ENCODE measurements at places on chromosomes 13 and 19.

- DNase-seq, result no peak
Observed at GRCh38 chr19:47650700-47651099, 41.8 kb downstream of the BICRA start.

GRCh38 chr19:15556634-15557181 lies 48.4 kb downstream of the CYP4F22 start:
- DNase-seq, result no peak

GRCh38 chr13:76775088-76775740 lies 111.0 kb downstream of the KCTD12 start:
- DNase-seq, result no peak

DNA sequence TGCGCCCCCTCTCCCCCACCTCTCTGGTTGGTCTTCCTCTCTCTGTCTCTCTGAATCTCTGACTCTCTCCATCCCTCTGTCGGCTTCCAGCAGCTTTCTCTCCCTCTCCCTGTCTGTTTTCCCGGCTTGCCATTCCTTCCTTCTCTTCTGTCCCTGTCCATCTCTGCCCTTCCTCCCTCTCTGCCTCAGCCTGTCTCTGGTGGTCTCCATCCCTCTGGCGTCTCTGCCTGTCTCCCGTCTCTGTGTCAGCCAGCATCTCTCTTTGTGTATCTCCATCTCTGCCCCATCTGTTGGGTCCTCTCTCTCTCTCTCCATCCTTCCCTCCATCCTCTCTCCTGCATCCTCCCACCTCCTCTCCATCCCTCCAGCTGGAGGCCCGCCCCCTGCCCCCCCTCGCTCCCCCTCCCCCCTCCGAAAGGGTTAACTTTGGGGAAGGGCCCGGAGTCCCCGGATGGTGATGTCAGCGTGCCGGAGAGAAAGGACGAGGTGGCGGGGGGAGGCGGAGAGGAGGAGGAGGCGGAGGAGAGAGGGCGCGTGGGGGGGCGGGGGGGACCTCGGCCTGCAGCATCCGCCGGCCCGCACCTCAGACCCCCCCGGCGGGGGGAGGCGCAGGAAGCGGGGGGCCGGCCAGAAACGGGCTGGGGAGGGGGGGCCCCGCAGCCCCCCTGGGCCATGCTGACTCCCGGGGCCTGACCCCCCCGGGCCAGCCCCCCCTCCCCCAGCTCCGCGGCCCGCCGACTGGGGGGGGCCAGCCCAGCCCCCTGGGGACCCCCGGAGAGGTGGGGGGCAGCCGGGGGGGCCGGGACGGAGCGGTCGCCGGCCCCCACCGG lies at the start of gene BRSK1:
TSS of gene BRSK1 (plus strand) at position 450 of the 830 bp plus-strand sequence. CDS start 446 bp downstream, outside the sequence.
- peak; percentile 26 for DNase-seq

DNA sequence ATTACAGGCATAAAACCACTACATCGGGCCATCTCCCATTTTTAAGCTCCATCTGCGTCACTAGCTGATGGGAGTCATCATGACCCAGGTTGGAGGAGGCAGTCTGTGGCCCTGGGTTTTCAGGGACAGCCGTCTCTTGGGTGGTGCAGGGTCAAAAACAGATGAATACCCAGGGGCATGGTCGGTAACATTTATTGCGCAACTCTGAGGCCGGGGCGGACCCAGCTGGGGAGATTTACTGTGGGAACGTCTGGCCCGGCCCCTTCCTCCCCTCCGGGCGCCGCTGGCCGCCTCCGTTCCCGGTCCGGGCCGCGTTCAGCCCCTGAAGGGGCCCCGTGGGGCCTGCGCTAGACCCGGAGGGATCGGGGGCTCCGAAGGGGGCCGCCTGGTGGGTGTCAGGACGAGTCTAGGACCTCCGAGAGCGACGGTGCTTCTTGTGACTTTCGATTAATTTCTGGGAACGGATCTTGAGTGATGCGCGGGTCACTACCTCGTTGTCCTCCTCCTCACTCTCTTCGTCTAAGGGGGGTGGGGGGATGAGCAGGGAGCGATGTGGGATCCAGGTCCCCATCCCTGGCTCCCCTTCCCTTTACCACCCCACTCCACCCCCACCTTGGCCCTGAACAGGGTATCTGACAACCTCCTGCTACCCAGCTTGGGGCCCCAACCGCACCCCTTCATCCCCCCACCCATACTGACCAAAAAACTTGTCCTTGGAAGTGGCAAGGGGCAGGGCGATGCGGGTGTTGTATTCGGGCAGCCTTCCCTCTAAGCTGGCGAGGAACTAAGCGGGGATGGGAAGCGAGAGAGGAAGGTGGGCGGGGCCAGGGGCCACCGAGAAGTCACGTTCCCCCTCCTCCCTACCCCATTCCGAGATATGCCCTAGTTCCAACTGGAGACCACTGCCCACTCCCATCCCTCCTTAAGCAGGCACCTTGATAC lies 1.6 kb upstream of the RGL3 start:
- DNase-seq, result no peak
